ENCODE measurements at places on chromosomes 11 and 22.

DNA sequence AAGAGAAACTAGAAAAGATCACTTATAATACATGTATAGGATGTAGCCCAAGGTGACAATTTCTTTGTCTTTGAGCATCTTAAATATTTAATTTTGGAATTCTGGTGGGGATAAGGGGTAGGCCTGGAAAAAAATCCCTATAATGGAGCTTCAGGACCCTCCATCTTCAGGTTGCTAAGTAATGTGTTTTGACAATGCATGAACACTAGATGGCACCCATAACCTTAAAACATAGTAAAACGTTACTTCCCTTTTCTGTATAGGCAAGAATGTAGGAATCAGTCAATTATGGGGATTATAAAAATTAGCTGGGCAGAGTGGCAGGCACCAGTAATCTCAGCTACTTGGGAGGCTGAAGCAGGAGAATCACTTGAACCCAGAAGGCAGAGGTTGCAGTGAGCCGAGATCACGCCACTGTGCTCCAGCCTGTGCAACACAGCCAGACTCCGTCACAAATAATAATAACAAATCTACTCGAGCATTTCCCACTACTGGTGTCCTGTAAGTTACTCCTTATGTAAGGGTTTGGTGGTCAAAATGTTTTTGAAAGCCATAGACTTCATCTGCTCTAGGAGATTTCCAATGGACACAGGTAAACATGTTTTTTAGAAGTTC lies 541.9 kb upstream of the CCDC90B start:
- no peak for DNase-seq

DNA sequence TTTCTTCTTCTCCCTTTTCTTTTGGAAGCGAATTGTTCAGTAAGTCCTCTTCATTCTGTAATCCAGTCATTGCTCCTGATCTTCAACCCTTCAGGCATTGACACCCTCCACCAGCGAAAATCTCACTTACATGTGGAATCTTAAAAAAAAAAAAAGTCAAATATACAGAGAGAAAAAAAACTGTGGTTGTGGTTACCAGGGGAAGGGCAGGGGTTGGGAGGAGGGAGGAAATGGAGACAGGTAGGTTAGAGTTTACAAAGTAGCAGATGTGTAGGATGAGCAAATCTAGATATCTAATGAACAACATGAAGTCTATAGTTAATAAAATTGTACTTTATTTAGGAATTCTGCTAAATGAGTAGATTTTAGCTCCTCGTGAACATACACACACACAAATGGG lies 17.7 kb upstream of the TMEM123 start:
- DNase-seq, result no peak

DNA sequence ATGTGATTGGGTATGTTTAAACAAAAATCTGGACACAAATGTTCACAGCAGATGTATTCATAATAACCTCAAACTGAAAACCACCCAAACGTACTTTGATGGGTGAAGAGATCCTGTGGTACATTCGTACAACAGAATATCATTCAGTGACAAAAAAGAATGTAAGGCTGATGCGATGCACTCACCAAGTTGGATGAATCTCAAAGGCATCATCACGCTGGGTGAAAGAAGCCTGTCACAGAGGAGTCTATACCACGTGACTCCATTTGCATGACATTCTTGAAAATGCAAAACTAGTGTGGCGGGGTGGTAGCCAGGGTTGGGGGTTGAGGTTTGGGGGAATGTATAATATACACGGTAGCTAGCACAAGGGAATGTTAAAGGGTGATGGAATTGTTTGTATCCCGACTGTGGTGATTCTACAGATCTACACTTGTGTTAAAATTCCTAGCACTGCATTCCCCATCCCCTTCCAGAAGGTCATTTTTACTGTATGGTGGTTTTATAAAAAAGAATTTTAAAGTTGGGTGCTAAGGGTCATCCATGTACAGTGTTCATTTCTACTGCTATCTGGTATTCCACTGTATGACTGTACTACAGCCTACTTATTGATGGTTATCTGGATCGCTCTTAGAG lies 35.0 kb upstream of the SLC25A1 start:
- no peak for DNase-seq

- peak; percentile 25 for DNase-seq
Measured at GRCh38 chr11:125886997-125887372, 483 bp upstream of the HYLS1 start.

GRCh38 chr11:65026810-65027209 lies 429 bp upstream of the SNX15 start:
- DNase-seq, result no peak

GRCh38 chr22:42895541-42895981 lies 38.5 kb upstream of the ARFGAP3 start:
- no peak for DNase-seq

DNA sequence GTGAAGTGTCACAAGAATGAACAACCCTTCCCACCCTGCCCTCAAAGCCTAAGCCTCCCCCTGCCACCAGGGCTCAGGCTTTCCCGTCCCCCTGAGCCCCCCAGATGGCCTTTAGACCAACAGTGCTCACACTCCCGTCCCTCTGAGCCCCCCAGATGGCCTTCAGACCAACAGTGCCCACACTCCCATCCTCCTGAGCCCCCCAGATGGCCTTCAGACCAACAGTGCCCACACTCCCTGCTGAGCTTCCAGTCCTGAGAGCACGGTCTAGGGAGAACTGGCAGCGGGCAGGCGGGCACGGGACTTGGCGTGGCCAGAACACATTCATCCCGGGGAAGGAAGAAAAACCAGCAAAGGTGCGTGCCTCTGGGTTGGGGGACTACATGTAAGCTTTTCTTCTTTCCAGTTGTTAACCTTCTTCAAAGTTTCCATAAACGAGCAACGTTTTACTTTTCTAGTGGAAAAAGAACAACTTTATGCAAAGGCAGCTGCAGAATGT lies 2.5 kb downstream of the MRGPRG start:
- no peak for DNase-seq

DNA sequence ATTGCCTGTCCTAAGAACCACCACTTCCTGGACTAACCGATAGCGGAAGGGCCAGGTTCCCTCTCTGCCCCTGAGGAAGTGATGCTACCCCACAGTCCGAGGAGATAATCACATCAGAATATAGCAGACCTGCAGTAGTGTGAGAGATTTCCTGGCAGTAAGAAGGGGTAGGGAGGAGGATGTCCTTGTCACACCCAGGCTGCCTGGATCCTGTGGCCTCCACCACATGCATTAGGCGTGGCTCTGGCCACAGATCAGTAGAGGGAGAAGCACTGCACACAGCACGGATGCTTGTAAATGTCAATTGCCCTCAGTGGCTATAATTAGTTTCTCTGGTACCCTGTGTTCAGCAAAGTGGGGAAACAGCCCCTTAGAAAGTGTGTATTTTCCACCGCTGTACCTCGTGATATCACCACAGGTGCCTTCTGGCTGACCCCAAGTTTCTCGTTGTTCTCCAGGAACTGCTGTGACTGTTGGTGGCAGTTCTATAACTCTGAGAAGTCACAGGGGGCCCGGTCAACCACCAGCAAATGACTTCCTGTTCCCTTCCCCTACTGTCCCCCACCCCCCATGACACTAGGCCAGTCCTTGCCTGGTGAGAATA lies 61.8 kb downstream of the UBASH3B start:
- DNase-seq, result peak; percentile 76

DNA sequence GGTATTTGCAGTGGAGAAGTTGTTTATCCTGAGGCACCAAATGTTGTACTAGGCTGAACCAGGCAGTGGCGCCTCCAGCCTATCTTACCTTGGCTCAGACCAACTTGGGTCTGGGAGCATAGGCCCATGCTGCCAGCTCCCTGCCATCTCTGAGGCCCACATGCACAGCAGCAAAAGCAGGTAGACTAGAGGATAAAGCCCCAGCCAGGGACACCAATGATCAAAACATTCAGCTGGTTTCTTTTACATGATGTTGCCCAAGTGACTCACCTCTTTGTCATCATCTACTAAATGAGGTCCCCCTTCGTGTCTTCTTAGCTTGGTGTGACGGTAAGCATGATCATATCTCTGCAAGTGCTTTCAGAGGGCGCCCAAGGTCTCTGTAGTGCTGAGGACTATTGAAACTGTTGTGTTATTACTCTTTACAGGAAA lies 112.1 kb upstream of the DRD2 start:
- DNase-seq, result no peak

GRCh38 chr11:72221386-72222075 lies 3.0 kb upstream of the INPPL1 start:
- DNase-seq, result no peak

GRCh38 chr11:71255323-71255722 lies 2.9 kb upstream of the SHANK2 start:
- DNase-seq, result no peak

- DNase-seq, result no peak
Measured at GRCh38 chr11:60809691-60810090, 24.6 kb downstream of the MS4A10 start.

DNA sequence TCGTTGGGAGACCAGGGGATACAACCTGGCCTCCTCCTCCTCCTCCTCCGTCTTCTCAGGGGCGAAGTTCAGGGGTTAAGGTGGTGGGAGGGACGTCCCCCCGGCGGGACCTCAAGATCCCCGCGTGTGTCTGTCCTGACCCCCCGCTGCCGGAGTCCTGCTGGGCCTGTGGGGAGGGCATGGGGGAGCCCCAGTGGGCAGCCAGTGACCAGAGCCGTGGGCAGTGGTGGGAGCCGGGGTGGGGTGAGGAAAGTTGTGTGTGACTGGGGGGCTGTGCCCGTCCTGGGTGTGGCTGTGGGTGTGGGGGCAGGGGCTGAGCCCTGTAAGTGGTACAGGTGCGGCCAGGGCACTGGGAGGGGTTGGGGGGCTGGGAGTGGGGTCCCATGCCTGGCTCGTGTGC lies 10.1 kb downstream of the TSPAN4 start:
- DNase-seq, result no peak

DNA sequence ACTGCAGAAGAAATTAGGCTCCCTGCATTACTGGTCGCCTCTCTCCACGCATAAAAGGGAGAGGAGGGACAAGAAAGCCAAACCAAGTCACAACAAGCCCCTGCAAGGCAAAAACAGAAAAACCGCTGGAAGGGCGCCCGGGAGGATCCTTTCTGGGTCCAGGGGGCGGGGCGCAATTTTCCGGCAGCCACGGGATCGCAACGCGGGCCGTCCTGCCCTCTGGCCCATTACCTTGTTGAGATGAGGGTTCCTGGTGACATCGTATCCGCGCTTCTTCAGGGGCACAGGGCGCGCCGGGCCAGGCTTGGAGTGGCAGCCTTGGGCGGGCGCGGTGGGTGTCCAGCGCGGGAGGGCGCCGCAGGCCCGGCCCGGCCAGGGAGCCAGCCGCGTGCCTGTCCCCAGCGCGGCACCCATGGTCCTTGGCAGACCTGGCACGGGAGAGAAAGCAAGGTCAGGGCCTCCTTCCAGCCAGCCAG lies 847 bp downstream of the ME3 start:
- no peak for DNase-seq

GRCh38 chr11:73866586-73866996 lies 10.1 kb downstream of the COA4 start:
- DNase-seq, result no peak

DNA sequence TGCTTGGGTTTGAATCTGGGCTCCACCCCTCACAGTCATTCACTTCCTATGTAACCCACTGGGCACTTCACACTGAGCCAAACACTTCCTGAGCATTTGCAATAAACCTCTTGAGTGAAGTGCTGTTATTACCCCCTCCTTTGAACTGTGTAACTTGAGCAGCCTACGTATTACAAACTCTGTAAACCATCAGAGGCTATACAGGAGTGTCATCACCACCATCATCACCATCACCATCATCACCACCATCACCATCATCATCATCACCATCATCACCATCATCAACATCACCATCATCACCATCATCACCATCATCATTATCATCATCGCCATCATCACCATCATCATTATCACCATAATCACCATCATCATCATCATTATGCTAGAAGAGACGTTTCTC lies 18.4 kb downstream of the RTL6 start:
- no peak for DNase-seq

- no peak for DNase-seq
Measured at GRCh38 chr11:36059660-36060059, 115.8 kb downstream of the LDLRAD3 start.

Data from CD4-positive, alpha-beta T cell treated with Interleukin-15 for 1 hour (primary cell).